ENCODE measurements at places on chromosomes 2 and 18.

GRCh38 chr18:77701977-77702376 lies 452.3 kb downstream of the GALR1 start:
- DNase-seq = no peak

DNA sequence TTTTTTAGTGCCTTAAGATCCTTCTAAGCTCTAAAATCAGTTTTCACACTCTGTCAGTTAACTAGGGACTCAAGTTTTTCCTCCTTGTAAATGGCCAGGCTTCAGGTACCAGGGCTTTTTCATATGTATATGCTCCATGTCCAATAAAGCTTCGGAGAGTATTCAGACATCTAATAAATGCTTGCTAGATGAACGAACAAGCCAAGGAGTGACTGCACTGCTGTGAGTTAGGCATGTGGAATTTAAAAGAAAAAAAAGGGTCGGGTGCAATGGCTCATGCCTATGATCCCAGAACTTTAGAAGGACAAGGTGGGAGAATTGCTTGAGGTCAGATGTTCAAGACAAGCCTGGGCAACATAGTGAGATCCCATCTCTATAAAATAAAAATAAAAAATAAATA lies 81.9 kb downstream of the CDH2 start:
- DNase-seq = no peak

- no peak for DNase-seq
Observed at GRCh38 chr18:79912409-79912991, 39.0 kb downstream of the SLC66A2 start.

DNA sequence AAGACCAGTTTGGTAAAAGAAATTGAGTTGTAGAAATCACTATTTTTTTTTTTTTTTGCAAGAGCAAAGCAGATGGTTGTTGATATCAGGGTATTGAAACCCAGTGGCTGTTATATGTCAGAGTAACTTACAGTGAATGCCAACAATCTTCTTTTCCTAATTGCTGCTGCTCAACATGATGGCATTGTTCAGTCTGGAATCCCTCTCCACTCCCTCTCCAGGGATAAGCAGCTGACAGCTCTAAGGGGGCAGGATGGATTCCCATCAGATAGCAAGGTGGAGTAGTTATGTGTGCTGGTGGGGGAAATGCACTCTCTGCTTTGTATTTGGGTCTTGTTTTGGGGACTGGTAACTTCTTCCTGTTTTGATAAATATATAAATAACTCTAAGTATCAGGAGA lies 200.0 kb downstream of the PIK3C3 start:
- DNase-seq = peak; percentile 27

GRCh38 chr2:221034026-221034701 lies 537.9 kb downstream of the EPHA4 start:
- no peak for DNase-seq

- DNase-seq = peak; percentile 45
Observed at GRCh38 chr18:24446953-24447538, 13.4 kb upstream of the HRH4 start.

GRCh38 chr2:168528469-168528868 lies 72.4 kb downstream of the CERS6 start:
- no peak for DNase-seq

DNA sequence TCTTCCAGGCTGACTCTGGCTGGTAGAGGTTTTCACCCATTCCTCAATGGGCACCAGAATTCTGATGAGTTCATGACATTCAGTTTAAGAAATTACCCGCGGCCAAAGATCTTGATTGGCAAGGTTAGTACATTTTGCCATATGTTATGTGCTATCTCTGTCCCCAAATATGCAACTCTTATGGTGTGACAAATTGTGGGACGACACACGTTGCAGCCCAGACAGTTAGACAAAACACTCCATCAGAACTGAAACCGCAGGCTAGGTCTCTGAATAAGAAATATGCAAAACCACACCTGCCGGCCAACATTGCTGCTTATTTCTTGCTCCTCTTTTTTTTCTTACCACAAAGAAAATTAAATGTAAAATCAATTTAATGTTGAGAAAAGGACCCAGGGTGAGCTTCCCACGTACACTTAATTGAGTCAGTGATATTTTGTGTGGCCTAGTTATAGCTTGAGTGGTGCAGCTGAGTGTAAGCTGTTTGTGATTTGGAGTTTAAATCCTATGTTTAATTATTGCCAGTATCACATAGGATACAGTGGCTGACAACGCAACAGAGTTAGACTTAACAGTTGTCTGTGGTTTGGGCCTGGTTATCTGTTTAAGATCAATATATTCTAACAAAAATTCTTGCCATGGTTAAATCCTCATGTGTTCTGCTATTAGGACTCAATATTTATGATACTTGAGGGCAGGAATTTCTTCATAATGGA lies 35.7 kb upstream of the LTBP1 start:
- no peak for DNase-seq

DNA sequence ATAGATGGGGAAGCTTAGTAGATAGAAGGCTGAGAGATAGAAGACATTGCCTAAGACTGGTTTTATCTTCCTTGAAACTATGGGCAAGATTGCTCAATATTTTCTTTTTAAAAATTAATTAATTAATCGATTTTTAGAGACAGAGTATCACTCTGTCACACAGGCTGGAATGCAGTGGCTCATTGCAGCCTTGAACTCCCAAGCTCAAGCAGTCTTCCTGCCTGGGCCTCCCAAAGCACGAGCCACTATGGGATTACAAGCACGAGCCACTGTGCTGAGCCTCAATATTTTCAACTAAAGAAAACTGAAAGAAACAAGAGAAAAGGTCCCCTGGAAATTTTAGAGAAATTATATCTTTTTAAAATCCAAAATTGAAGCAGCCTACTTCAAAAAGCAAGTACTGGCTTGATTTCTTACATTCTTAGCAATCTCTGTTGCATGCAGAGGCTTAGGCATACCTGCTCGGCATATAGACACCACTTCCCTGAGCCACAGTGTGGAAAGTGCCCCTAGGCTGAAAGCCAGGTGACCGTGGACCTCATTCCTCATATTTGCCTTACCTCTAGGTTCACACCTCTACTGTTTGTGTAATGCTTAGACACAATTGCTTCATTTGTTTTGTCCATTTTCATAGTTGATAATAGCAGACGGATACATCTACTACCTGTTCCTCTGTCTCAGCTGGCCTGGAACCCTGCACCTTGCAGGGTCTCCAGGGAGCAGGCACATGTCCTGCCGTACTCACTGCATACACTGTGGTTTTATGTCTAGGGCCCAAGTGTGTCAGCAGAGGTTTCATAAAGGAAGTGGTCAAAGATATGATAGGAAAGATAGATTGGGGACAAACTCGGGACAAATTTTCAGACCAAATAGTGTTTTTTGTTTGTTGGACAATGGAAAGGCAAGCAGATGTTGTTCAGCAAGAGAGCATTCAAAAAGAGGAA lies 166.5 kb upstream of the ALPP start:
- DNase-seq = no peak

GRCh38 chr2:105144941-105145300 lies 96.6 kb upstream of the GPR45 start:
- DNase-seq = no peak

- DNase-seq = no peak
Observed at GRCh38 chr18:75204732-75205513, 4.0 kb downstream of the PTGR3 start.

DNA sequence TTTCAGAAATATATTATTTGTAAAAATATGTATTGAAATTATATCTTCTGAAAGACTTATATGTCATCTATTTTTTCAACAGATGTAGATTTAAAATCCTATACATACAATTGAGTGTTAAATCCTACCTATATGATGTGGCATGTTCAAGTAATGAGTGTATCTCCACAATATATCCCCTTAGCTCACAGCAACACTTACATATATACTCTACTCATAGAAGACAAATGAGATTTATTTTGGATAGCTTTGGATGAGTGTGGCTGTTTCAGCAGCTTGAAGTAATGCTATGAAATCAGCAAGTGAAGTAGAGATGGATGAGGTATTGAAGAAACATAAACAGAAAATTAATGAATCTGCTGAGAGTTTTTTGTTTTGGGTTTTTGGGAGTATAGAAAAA lies 263.1 kb downstream of the ARHGAP15 start:
- no peak for DNase-seq

DNA sequence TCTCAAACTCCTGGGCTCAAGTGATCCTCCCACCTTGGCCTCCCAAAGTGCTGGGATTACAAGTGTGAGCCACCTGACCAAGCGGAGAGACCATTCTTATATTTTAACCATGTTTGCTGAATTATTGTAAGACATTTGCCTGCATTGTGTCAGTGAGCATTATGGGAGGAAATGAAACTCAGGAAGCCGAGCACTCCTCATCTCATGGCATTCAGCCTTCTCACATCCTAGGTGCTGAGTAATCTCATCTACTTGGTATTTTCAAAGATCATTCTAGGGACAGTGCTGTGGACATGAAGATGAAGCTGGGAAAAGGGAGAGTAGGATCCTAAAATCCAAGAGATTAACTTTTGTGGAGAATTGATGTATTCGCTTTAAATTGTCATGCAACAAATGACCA lies 66.1 kb downstream of the NAPG start:
- no peak for DNase-seq

- no peak for DNase-seq
Observed at GRCh38 chr2:234577191-234577590, 80.3 kb upstream of the ARL4C start.

Measured in NCI-H2171 (cell line).